A549 treated with Hydrocortisone at 1 μM for 4 hours (cell line): ENCODE measurements at places on chromosomes 1 and 21. TPM values are rescaled to one million over a fixed set of nuclear protein-coding genes. Genes with fewer than 3 reads are reported as not detected.

Gene RGS8
- not detected in 5 replicates for total RNA-seq

Gene PDZK1
- total RNA-seq: 0.59 to 1.2 TPM (median 0.90 TPM) in 5 replicates

Gene F5
- 0.06 to 0.23 TPM (median 0.14 TPM) in 5 replicates for total RNA-seq

Gene LCE3D
- 2.6 to 3.6 TPM (median 3.1 TPM) in 5 replicates for total RNA-seq

Gene KCNJ9
- not detected in 5 replicates for total RNA-seq

Gene BEND5
- total RNA-seq: not detected in 5 replicates

Gene HES4
- total RNA-seq: 15.6 to 64.4 TPM (median 55.7 TPM) in 5 replicates

Gene S100A9
- total RNA-seq: 0.46 to 1.2 TPM (median 0.75 TPM) in 4 of 5 replicates, not detected in the other

Gene TRAF5
- total RNA-seq: 6.7 to 9.0 TPM (median 7.3 TPM) in 5 replicates

Gene PPIAL4G
- total RNA-seq: not detected in 5 replicates

Gene TDRD5
- total RNA-seq: 0.03 to 0.05 TPM (median 0.05 TPM) in 3 of 5 replicates, not detected in the others

Gene LAMB3
- total RNA-seq: 18.6 to 23.5 TPM (median 21.0 TPM) in 5 replicates

Gene VCAM1
- total RNA-seq: 0.02 to 0.06 TPM (median 0.05 TPM) in 4 of 5 replicates, not detected in the other

Gene LRRC71
- total RNA-seq: 0.05 to 0.23 TPM (median 0.17 TPM) in 5 replicates

Gene DNAJC6
- total RNA-seq: 5.4 to 9.2 TPM (median 7.2 TPM) in 5 replicates

Gene TRAF3IP3
- total RNA-seq: not detected in 5 replicates

Gene SPRR2D
- total RNA-seq: 0.18 TPM in 1 of 5 replicates, not detected in the others

Gene IL22RA1
- total RNA-seq: 6.5 to 8.8 TPM (median 7.3 TPM) in 5 replicates

Gene KCNN3
- total RNA-seq: 0.01 to 0.03 TPM (median 0.02 TPM) in 4 of 5 replicates, not detected in the other

Gene SLC25A34
- 0.07 to 0.42 TPM (median 0.24 TPM) in 5 replicates for total RNA-seq

Gene FALEC
- 0.22 TPM in 1 of 5 replicates, not detected in the others for total RNA-seq

Gene PLXNA2
- 3.0 to 3.3 TPM (median 3.2 TPM) in 5 replicates for total RNA-seq

Gene ADAM30
- not detected in 5 replicates for total RNA-seq

Gene AKR7A2
- 34.9 to 51.7 TPM (median 50.3 TPM) in 5 replicates for total RNA-seq

Gene CCDC185
- total RNA-seq: not detected in 5 replicates

Gene CCDC18
- 4.3 to 6.0 TPM (median 5.7 TPM) in 5 replicates for total RNA-seq

Gene SYTL1
- 0.26 to 0.56 TPM (median 0.51 TPM) in 5 replicates for total RNA-seq

Gene PRKCZ
- 8.8 to 10.3 TPM (median 9.7 TPM) in 5 replicates for total RNA-seq

Gene PRKACB
- 5.7 to 9.9 TPM (median 7.6 TPM) in 5 replicates for total RNA-seq

Gene DMBX1
- total RNA-seq: 0.61 to 0.99 TPM (median 0.87 TPM) in 5 replicates

Gene CR1
- not detected in 5 replicates for total RNA-seq

Gene KPRP
- total RNA-seq: not detected in 5 replicates

Gene HJV
- total RNA-seq: not detected in 5 replicates

Gene SPRR2F
- total RNA-seq: not detected in 5 replicates

Gene FCGR3A
- not detected in 5 replicates for total RNA-seq

Gene AADACL3
- total RNA-seq: not detected in 5 replicates
